Esophagus muscularis mucosa (tissue), 4 donors: ENCODE measurements at places on chromosomes 11 and 22. TPM values are rescaled to one million over a fixed set of nuclear protein-coding genes. Genes with fewer than 3 reads are reported as not detected.

- H3K27ac ChIP-seq, result no peak overlapping the region
- DNase-seq, result no peak
- peaks cover 9% of the 10 kb centered on the region for H3K4me1 ChIP-seq
- no peak overlapping the region for H3K4me3 ChIP-seq
Measured at GRCh38 chr11:57288771-57289579, 35.8 kb downstream of the TNKS1BP1 start.

DNA sequence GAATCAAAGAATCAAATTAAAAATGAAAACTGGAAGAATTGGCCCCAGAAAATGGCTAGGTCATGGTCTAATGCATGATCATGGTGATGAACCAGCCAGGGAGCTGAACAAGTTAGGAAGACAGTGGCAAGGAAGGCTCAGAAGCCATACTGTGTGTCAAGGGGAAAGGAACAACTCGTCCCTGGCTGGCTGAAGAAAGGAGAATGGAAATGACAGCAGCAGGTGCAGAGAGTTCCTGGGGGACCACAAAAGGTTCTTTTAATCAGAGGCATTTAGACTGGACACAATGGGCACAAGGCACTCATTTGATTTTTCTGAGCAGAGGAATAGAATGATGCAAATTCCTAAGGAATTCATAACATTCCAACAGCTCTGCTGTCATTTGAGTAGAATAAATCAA lies 209.9 kb downstream of the LARGE1 start:
- no peak overlapping the region for H3K4me3 ChIP-seq
- no peak for DNase-seq
- no peaks in the 10 kb centered on the region for H3K36me3 ChIP-seq
- no peaks in the 10 kb centered on the region for H3K27me3 ChIP-seq
- H3K4me1 ChIP-seq, result peaks cover 9% of the 10 kb centered on the region

DNA sequence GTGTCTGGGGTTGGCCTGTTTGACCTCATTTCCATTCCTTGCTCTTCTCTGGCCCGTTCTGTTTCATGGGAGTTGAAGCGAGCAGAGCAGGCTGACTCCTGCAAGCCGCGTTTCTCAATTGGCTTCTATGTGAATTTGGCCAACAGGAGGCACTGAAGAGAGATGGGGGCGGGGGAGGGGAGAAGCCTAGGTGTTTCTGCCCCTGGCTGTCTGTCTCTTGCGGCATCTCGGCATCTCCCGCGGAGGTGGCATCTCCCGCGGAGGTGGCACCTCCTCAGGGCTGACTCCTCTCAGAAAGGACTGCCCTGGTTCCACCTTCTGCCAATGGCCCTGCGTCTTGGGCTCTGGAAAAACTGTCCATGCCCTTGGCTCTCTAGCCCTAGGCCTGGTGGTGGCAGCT lies 125.6 kb upstream of the CSNK2A3 start:
- H3K27me3 ChIP-seq, result no peaks in the 10 kb centered on the region
- no peak overlapping the region for H3K27ac ChIP-seq
- peaks cover 28% of the 10 kb centered on the region for H3K4me1 ChIP-seq
- H3K4me3 ChIP-seq, result no peak overlapping the region

DNA sequence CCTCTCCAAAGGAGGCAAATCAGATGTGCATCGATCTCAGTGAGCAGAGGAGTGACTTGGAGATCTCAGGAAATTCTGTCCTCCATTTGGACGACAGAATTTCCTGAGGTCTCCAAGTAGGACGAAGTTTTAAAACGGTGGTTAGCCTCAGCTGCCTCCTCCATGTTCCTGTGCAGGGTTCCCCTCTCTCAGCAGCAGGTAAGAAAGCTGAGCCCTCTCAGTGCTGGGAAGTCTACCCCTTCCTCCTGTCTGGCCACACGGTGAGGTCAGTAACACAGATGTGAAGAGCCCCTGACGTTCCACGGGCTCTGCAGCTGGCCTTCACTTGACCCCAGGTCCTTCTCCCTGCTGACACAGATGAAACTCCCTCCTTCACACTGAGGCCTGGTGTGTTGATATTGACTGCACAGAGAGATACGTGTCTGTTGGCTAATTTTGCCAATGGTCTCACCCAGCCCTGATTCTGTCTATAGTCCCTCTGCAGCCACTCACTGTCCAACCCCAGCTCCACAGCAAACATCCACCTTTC lies 607.4 kb upstream of the B3GAT1 start:
- H3K4me1 ChIP-seq, result no peaks in the 10 kb centered on the region
- no peak overlapping the region for H3K4me3 ChIP-seq
- H3K27ac ChIP-seq, result no peak overlapping the region
- H3K27me3 ChIP-seq, result no peaks in the 10 kb centered on the region

The KRTAP5-5 gene
- not detected for total RNA-seq

DNA sequence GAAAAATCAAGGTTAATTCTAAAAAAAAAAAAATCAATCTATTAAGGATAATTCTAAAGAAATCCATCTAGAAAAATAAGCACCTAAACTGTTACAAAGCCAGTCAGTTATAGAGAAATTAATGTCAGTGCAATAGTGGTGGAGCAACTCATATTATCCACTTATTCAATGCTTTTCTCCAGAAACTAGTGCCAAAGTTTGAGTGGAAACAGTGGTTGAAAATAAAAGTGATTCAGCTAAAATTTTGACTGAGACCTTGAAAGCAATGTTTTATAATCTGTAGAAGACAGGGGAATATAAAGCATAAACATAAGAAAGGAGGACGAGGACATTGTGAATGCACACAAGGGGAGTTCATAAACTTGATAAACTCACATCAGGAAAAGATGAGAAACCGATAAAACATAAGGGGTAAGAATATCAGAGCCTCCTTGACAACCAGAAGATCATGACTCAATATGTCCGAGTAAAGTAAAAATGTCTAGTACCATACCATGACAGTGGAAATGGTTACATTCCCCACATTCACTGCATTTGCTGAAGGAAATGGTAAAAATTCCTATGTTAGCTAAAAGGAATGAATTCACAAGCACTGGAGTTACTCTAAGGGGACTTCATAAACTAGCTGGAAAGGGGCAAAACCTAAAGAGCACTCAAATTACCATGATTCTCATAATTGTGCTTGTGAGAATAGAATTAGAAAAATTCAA lies 58.7 kb upstream of the SLC5A12 start:
- no peaks in the 10 kb centered on the region for H3K36me3 ChIP-seq
- H3K27ac ChIP-seq, result no peak overlapping the region
- no peak overlapping the region for H3K4me3 ChIP-seq
- no peak for DNase-seq
- peaks cover 22% of the 10 kb centered on the region for H3K4me1 ChIP-seq

The LAYN gene
- total RNA-seq, result 47.1 TPM

- peak overlapping the region; percentile 92 for H3K4me3 ChIP-seq
- H3K4me1 ChIP-seq, result peaks cover 83% of the 10 kb centered on the region
- peaks cover 30% of the 10 kb centered on the region for H3K36me3 ChIP-seq
- peak overlapping the region; percentile 98 for H3K27ac ChIP-seq
- peak; percentile 98 for DNase-seq
- no peaks in the 10 kb centered on the region for H3K27me3 ChIP-seq
Measured at GRCh38 chr11:6606471-6607189, 3.1 kb downstream of the ILK start.

DNA sequence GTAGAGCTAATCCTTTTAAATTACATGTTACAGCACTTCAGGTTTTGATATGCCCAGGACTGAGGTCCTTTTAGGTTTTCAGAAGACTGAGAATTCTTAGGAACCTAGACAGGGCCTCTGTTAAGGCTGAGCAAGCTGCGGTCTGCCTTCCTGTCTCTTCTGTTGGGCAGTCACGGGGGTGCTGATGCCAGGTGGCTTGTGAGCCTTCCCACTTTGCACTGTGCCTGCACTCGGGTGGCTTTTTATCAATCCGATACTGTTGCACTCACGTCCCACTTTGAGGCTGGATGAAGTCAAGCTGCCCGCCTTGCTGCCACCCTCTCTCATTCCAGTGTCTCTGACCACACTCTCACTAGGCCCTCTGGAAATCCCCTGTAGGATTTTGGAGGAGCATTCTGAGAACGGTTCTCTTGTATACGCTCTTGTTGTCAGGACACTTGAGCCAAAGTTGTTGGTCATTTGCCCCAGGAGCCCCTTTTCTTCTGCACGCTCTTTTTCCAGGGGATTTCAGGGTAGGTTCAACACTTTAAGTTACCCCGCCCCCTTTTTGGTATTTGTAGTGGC lies 141.8 kb downstream of the TEAD1 start:
- H3K4me3 ChIP-seq, result no peak overlapping the region
- no peaks in the 10 kb centered on the region for H3K27me3 ChIP-seq
- no peaks in the 10 kb centered on the region for H3K36me3 ChIP-seq
- DNase-seq, result no peak
- no peak overlapping the region for H3K27ac ChIP-seq
- peaks cover 37% of the 10 kb centered on the region for H3K4me1 ChIP-seq

The RFPL2 gene
- not detected for total RNA-seq

The PHF21B gene
- total RNA-seq, result not detected

DNA sequence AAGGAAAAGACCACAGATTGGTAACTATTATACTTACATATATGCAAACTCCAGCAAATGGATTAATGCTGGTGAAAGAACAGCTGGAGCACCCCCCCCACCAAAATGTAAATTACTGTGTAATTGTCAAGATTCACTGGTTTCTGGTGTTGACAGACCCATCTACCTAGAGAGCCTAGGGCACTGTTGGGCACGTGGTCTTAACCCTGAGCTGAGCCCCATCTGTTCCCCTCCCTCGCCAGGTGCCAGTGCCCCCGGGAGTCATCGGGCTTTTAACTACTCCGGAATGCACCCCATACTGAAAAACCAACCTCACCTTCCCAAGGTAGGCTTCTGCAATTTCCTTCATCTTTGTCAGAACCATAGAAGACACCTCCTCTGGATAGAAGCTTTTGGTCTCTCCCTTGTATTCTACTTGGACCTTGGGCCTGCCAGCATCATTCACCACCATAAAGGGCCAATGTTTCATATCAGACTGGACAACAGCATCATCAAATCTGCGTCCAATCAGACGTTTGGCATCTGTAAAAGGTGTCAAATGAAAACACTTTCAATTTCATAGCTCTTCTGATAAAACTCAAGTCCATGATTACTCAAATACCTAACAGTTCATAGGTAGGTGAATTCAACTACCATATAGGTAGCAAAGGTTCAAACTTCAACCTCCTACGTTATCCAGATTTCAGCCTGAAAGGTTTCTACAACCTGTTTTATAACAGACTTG lies 1.5 kb downstream of the HSPA8 start:
- H3K27ac ChIP-seq, result peak overlapping the region; percentile 100
- DNase-seq, result no peak
- no peaks in the 10 kb centered on the region for H3K27me3 ChIP-seq
- peaks cover 74% of the 10 kb centered on the region for H3K4me1 ChIP-seq
